Caco-2 (cell line): ENCODE measurements at places on chromosomes 12 and 14. TPM values are rescaled to one million over a fixed set of nuclear protein-coding genes. Genes with fewer than 3 reads are reported as not detected.
A peak's percentile ranks its signal among the peaks of the same experiment; 100 is the strongest.

GRCh38 chr14:55781046-55781445 is 201.0 kb downstream of the KTN1 start:
- no peak for DNase-seq

DNA sequence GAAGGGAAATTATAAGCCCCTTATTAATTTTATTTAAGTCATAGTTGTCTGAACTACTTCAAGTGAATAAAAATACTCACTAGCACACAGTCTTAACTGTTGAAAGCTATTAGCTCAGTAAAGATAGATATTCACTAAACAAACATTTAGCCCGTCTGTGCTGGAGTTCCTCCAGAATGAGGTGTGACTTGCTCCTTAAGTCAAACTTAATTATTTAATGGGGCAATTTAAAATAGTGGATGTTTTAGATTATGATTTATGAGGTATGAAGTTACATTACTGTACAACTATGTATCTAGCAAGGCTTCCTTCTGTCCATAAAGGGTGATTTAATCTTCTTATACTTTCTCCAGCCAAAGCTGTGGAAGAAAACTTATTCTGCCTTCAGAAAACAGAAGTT is 414.0 kb upstream of the FLRT2 start:
- DNase-seq, result no peak

DNA sequence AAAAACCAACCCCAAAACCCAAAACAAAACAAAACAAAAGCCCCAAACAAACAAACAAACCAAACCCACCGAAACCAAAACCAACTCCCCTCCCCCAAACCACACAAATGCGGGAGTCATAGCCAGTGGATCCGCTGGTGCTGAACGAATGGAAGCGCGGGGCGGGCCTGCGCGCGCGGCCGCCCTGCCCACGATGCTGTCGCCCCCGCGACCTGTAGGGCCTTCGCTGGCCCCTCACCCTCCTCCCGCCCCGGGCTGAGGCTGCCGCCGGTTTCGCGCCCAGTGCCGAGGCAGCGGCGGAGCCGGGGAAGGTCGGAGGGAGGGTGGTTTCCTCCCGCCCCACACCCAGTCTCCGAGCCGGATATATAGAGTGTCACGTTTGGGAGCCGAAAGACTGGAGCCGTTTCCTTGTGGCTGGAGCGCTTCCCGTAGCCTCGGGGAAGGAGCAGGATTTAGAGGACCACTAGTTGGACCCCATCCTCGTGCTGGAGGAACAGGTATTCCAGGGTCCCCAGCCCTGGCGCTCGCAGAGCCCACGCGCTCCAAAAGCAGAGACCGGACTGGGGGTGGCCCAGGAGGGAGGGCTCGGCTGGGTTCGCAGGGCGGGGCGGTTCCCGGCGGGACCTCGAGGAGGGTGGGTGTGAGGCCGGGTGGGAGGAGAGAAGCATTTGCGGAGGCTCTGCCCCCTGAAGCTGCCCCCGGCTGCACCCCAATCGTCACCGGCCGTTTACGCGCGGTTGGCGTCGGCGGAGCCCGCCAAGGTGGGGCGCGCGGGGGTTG is at the start of gene FAR2:
Gene FAR2 (plus strand): TSS at position 368 of the 780 bp plus-strand sequence. CDS start 121,172 bp downstream, outside the sequence.
- DNase-seq, result peak; percentile 78

DNA sequence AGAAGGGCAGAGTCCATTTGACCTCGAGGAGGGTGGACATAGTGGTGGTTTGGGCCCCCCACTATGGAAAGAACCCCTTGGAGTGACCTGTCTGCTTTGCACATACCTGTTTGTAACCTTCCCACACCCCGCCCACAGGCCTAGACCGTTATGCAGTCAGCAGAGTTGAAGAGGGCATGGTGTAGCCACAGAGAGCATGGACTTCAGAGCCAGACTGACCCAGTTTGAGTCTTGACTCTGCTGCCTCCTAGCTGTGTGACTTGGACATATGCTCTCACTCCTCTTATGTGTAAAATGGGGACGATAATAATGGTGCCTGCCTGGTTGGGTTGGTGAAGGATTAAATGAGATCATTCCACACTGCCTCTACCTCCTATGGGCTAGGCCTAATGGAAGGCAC is 40.9 kb upstream of the NOS1 start:
- no peak for DNase-seq

PZP gene
- total RNA-seq, result not detected in 2 replicates

CLEC12A gene
- total RNA-seq, result not detected in 2 replicates

GYS2 gene
- 0.66 and 1.3 TPM in 2 replicates for total RNA-seq

GRCh38 chr14:74502236-74503019 is 8.9 kb downstream of the ISCA2 start:
- DNase-seq, result no peak

DNA sequence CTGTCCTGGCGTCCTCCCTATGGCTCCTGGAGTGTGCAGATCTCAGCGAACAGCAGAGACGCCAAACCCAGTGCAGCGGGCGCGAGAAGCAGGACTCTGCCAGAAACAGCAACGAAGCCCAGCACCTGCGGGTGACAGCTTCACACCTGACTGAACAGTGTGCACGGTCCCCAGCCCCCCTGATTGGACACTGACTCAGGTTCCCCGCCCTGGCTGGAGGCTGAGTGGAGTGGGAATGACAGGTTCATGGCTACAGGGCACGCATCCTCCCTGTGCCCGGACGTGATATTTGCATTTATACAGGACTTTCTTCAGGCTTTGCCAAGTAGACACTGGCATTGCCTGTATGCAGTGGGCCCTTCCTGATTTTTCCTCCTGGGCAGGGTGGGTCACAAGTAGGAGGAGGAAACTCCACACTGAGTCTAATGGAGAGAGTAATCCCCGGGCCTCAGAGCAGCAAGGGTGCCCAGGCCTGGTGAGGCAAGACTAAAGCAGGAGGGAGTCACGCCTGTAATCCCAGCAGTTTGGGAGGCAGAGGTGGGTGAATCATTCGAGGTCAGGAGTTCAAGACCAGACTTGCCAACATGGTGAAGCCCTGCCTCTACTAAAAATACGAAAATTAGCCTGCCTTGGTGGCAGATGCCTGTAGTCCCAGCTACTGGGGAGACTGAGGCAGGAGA is 71.6 kb downstream of the ASCL4 start:
- no peak for DNase-seq

- no peak for DNase-seq
These were observed 5.8 kb downstream of the SLC38A2 start for GRCh38 chr12:46366771-46367170.

DNA sequence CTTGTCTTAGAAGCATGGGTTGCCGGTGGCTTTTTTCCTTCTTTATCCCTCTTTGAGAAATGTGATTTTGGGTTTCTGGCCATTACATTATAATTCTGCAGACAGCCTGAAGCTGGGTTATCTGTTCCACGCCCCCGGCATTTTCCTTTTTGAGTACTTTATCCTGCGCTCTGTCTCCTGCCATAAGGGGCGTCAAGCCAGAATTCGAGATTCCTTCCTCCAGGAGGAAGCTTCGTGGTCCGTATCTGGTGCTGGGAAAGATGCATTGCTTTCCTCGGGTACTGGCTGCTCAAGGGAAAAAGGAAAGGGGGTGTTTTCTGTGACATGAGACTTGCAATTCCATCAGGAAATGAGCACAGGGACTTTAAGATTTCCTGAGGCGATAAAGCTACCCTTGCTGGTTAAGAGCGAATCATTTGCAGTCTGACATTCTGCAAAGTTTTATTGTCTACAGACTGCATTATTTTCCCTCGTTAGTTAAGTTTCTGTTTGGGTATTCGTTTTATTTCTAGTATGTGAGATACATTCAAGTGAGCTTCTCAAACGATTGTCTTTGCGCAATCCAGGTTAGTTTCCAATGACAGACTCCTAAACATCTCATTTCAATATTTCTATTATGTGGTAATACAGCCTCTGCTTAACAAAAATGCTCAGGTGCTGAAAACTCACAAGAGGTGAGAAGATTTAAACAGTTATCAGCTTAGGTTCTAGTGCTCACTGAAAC is 694 bp downstream of the AKAP5 start:
- peak; percentile 58 for DNase-seq

DNA sequence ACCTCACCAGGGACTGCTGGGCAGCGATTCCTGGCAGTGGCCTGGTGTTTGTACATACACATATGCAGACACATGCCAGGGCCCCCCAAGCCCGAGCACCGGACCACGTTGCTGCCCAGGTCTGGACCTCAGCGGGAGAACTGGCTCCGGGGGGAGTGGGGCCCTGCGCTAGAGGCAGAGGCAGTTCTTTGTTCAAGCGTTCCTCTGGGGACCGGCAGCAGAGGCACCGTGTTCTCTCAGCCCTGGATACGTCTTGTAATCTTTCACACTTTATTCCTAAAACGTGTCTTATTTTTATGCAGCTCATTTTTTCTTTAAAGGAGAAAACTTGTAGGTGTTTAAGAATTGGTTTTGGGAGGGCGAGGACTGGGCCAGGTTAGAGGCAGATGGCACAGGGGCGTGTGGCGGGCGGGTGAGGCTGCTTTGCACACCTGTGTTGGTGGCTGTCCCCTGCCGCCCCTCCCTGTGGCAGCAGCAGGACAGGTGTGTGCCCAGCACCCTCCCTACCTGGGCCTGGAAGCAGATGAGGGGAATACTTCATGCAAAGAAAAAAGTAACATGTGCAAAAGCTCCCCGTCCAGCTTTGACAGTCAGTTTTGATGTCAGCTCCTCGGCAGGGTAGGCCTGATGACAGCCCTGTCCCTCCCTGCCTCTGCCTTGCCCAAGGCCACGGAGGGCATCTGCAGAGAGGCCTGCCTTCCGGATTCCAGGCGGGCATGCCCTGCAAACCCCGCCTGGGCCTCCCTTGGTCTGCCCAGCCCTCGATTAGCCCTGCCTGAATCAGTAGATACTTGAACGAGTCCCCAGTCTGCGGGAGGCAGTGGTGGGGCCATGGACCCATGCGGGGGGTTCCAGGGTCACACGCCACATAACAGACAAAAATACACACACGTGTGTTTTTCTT is 7.0 kb upstream of the PUS1 start:
- DNase-seq, result no peak

GRCh38 chr12:68771223-68771925 is 25.4 kb downstream of the SLC35E3 start:
- no peak for DNase-seq
